ENCODE measurements at places on chromosomes 12 and 14.

DNA sequence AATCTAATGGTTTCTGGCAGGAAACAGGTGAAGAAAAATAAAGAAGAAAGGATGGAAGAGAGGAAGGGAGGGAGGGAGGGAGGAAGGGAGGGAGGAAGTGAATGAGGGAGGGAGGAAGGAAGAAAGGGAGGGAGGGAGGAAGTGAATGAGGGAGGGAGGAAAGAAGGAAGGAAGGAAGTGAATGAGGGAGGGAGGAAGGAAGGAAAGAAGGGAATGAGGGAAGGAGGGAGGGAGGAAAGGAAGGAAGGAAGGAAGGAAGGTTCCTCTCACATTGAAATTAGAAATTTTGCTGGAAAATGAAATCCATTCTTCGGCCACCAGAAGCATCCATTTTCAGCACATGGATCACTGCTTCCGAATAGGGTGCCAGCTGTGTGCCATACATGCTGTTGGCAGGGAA, 62.2 kb upstream of the PELI2 start:
- no peak for DNase-seq

GRCh38 chr14:103395244-103395643, 10.0 kb downstream of the MARK3 start:
- DNase-seq: no peak

GRCh38 chr14:63644741-63645140, 3.1 kb upstream of the WDR89 start:
- DNase-seq: no peak

GRCh38 chr14:102929241-102930137, 7.0 kb downstream of the AMN start:
- DNase-seq: no peak

- DNase-seq: no peak
Observed at GRCh38 chr14:104099096-104100041, 13.9 kb downstream of the ASPG start.

GRCh38 chr14:105871590-105871989, 345.2 kb downstream of the TMEM121 start:
- no peak for DNase-seq

- DNase-seq: no peak
Observed at GRCh38 chr14:94793901-94794300, 24.0 kb upstream of the GSC start.

DNA sequence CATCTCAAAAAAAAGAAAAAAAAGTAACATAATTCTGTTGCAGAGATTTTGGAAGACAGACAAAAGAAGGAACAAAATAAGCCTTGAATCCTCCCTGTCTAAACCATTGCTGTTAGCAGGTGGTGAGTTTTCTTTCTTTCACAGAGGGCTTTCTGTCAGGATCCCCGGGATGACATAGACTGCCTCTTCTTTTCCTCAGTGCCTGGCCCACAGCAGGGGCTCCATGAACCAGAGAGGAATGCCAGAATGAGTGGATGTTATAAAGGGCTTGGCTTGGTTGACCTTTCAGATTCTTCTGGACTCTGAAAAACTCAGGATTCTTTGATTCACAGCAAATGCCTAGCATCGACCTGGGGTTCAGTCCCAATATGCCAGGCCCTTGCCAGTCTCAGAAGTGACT, 45.8 kb upstream of the CORO1C start:
- DNase-seq: no peak

GRCh38 chr14:36233217-36233616, 56.7 kb upstream of the PTCSC3 start:
- DNase-seq: no peak

DNA sequence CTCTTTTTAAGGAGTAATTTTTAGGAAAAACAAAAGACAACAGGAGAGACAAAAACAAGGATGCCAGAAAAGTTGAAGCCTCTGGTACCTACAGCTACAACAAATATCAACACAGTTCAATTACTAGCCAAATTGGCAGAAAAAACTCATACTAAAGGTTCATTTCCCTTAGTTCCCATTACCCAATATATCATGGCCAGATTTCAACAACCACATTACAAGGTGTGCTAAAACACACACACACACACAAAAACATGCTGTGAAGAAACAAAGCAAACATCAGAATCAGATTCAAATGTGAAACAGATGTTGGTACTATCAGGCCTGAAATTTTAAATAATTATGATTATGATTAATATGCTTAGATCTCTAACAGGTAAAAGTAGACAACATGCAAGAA, 272.7 kb upstream of the CLEC14A start:
- DNase-seq: no peak

DNA sequence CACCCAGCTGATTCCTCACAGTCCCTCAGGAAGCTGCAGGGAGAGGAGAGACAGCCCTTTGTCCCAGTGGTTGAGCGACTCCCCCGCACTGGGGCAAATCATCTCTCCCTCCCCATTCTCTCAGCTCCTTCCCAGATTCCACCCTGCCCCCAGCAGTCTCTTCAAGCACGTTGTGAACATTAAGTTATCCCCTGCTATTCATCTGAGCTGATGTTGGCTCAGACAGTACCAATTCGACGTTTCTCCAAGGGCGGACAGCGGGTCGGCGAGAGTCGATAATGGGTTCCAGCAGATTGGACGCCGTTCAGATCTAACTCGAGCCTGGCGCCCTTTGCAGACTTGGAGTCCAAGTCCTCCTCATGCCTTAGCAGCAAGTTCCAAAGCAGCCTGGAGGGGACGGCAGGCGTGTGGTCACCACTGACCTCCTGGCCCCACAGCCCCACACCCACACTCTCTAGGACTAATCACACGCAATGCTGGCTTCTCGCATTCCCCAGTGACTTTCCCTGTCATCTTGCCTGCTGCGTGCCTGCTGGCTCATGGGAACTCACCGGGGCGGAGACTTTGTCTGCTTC, 245.9 kb downstream of the CHST11 start:
- no peak for DNase-seq
